ENCODE measurements at places on chromosomes 7 and 10. TPM values are rescaled to one million over a fixed set of nuclear protein-coding genes. Genes with fewer than 3 reads are reported as not detected.

GRCh38 chr7:70595755-70596597, 536.0 kb upstream of the GALNT17 start:
- no peak for DNase-seq

DNA sequence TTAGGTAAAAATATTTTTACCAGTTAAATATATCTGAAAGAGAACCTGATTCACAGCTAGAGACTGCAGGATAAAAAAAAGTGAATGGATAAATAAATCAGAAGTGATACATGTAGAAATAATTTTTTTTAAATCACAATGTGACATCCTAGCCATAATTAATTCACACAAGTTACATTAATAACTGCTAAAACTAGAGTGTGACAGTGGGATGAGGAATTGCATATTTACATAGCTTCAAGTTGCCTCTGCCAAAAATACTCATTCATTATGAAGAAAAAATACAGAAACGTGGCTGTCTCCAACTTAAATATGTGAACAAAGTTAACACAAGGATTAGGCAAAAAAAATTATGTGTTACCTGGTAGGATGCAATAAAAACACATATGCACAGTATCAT, 473.5 kb upstream of the SEMA3A start:
- DNase-seq, result no peak

DNA sequence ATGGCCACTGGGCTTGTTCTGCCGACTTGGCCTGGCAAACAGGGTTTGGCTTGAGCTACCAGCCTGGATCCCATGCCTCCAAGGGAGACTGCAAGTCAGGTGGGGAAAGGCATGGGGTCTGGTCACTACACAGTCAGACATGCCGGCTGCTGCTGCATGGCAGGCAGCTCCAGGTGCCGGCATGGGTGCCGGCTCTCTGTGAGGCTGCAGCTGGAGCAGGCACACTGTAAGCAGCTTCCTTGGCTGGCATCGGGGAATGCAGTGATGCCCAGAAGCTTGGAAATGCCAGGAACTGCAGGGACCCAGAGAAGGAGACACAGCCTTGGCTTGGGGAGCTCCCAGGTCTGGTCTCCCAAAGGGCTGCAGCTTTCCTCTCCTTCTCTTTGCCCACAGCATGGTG, 305.5 kb upstream of the NRG3 start:
- no peak for DNase-seq

- no peak for DNase-seq
Observed at GRCh38 chr10:36188461-36188860, 546.4 kb upstream of the FZD8 start.

SUFU gene
- total RNA-seq, result 2.3 TPM

SUN1 gene
- 73.4 TPM for total RNA-seq

- DNase-seq, result no peak
Observed at GRCh38 chr7:87347207-87347606, 1.7 kb downstream of the CROT start.

PAPOLB gene
- not detected for total RNA-seq

DNA sequence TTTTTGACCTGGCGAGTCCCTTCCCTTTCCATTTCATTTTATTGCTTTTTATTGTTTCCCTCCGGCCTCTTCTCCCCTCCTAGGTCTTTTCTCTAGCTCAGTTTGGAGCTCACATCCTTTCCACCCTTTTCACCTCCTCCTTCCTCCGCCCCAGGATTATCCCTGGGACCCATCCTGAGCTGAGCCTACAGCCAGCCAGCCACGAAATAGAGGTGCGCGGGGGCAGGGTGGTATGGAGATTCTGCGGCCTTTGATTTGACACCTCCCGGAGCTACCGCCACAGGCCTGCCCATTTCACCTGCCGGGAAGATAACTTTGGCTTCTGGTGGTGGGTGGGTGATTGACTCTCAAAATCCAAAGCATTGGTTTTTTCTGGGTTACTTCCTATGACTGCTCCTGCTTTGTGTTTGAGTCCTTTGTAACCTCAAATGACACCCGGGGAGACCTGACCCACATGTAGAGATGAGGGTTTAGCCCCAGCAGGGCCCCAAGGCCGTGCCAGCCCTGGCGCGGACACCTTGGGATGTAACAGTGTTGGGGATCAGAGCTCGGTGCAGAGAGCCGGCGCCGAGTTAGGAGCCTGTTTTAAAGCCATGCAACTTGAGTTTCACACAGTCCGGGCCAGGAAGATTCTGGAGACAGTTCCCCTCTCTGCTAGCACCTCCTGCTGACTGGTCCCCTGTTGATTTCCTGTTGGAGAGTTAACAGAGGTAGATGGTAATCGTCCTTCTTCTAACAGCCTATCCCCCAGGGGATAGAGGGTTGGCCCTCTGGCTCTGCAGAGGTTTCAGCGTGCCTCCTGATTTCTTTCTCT, 1.5 kb downstream of the DUSP5 start:
- peak; percentile 65 for DNase-seq

DNA sequence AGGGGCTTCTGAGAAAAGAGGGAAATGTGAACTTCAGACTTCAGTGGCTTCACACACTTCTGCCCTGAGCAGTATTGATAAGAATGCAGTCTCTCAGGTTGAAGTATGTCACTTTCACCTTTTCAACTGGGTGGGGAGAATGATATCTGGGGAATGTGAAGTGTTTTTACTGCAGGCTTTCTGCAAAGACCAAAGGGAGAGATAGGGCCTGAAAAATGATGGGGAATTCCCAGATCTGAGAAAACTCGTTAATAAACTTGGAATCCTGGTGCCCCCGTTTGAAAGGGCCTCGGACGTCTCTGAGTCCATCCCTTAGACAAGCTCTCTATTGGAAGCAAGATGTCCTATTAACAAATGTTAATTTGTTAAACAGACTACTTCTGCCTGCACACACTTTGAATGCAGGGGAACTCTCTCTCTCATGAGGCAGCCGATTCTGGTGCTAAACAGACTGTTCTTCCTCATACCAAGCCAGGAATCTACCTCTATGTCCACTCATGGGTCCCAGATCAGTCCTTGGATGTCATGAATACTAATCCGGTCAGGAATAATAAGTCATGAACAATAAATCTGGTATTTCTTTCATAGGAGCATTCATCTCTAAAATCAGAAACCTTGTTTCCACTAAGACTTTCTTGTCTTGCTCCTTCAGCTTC, 193.6 kb downstream of the JCAD start:
- DNase-seq, result no peak

GRCh38 chr10:51857305-51857704, 157.9 kb upstream of the CSTF2T start:
- no peak for DNase-seq

Measured in fibroblast of villous mesenchyme (primary cell).